ENCODE measurements at places on chromosomes 11 and 22. TPM values are rescaled to one million over a fixed set of nuclear protein-coding genes. Genes with fewer than 3 reads are reported as not detected.

DNA sequence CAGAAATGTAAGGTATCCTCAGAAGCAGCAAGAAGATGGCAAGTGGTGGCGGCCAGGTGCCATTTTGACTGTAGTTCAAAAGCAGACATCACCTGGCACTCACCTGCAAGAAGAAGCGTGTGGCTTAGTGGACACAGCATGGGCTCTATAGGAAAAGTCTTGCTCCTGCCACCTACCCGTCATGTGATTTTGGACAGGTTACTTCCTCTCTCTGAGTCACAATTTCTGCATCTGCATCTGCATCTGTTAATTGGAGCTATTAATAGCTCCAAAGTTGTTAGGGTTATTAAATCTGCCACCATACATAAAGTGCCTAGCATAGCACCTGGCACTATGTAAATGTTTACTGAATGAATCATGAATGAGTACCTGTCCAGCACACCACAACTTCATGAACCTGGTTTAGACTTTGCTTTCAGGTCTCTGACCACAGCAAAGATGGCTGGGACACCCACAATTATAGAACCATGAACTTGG is 16.8 kb downstream of the RAB30 start:
- no peak for DNase-seq

The OR52E8 gene
- polyA plus RNA-seq, result not detected

DNA sequence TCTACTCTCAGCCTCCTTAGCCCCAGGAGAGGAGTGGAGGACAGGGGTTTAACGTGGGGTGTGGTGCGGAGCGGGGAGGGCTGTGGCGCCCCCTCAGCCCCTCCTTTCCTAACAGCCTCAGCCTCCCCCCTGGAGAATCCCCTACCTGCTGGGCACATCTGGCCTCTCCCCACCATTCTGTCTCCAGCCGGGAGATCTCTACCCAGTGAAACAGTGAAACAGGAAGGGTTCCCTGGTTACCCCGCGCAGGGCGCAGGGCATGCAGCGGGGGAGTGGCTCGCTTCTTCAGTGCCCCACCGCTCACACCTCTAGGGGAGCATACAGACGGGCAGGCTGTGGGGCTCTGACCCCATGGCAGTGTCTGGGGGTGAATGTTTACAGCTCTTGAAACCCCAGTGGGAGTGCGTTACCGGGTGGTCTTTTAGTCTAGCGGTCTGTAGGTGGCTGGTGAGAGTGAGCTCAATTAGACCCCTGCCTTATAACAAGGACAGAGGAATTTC is 54.7 kb upstream of the CCDC188 start:
- DNase-seq, result no peak

DNA sequence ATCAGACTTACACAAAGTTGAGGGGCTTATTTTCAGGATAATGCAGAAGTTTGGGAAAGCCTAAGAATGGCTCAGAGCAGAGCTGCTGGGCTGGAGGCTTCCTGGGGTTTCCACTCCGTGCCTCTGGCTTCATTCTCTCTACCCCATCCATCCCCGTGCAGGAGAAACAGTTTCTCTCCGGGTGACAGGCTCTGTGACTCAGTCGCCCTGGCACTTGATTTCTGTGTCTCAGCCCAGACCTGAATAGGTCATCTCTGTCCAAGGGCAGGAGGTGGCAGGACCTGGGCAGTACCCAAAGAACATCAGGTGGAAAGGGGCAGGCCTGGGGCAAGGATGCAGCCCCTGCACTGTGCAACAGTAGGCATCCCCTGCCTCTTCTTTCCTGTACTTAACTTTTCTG is 38.4 kb upstream of the RTL6 start:
- no peak for DNase-seq

DNA sequence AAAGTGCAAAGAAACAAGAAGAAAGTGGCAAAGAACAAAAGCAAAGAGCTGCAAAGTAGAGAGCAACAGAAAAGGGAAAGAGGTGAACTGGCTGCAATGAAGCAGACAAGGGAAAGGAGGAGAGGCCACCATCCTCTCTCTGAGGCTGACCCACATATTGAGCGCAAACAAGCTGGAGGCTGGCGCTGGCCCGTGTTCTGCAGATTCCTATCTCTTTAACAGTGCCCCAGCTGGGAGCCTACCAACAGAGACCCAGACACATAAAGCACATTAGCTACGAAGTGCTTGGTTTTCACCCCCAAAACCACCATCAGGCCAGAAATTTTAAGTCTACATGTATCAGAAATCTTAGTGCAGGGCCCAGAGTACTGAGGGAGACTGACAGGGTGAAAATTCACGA is 17.6 kb downstream of the NCAPD3 start:
- no peak for DNase-seq

DNA sequence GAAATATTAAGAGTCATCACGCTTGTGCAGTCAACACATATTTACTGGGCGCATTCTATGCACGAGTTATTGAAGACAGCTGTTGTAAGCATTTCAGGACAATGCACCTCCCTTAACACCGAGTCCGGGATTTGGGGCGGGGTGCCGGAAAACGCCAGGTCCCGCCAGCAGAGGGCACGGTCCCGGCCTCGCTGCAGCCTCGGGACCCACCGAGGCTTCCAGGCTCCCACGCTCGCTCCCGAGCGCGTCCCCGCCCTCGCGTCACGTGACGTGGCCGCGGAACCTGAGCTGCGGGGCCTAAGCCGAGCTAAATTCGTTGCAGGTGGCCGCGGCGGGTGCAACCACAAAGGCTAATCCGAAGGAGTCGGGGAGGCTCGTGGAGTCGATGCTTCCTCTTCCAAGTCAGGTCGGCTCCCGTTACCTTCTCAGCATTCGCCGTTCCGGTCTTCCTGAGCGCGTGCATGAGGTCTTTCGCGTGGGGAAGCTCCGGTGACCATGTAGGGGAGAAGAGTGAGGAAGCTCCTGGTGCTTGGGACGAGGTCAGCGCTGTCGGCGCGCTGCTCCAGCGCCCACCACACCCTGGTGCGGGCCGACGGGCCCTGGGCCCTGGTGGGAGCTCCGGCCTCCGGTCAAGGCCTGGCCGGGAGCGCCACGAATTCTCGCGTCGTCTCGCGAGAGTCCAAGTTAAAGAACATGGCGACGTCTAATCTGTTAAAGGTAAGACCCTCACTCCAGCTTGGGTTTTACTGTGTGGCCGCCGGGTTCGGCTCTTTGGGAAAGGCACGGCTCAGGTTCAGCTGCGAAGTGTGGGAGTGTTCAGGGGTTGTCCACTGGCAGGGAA is at the start of gene CUL5:
CUL5 (plus strand) TSS at position 243 of the 841 bp plus-strand sequence; CDS start at position 694, 451 bp downstream.
- peak; percentile 98 for DNase-seq

The ANGPTL5 gene
- polyA plus RNA-seq, result not detected

GRCh38 chr11:2803186-2804091 is 82.1 kb downstream of the CDKN1C start:
- no peak for DNase-seq

The RTN4R gene
- 6.1 TPM for polyA plus RNA-seq

DNA sequence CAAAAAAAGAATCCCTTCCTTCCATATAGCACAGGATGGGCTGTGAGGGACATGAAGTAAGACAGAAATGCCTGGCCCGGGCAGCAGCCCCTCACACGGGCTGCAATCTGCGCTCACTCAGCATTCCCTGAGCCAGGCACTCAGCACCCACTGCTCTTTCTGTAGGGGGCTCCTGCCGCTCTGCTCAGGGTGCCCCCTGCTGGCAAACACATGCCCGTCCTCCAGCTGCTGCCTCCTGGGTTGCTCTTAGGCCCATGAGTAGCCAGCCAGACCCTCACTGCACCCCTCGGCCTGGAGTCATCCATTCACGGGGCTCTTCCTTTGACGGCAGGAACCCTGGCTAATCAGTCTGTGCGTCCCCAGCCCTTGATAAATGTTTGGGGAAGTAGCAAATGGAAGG is 6.9 kb downstream of the MCAT start:
- DNase-seq, result no peak

GRCh38 chr11:124656774-124657630 is 16.5 kb downstream of the SIAE start:
- DNase-seq, result no peak

- no peak for DNase-seq
Observed at GRCh38 chr11:74330075-74330858, 18.8 kb upstream of the P4HA3 start.

The ARL2 gene
- polyA plus RNA-seq, result 60.8 TPM

DNA sequence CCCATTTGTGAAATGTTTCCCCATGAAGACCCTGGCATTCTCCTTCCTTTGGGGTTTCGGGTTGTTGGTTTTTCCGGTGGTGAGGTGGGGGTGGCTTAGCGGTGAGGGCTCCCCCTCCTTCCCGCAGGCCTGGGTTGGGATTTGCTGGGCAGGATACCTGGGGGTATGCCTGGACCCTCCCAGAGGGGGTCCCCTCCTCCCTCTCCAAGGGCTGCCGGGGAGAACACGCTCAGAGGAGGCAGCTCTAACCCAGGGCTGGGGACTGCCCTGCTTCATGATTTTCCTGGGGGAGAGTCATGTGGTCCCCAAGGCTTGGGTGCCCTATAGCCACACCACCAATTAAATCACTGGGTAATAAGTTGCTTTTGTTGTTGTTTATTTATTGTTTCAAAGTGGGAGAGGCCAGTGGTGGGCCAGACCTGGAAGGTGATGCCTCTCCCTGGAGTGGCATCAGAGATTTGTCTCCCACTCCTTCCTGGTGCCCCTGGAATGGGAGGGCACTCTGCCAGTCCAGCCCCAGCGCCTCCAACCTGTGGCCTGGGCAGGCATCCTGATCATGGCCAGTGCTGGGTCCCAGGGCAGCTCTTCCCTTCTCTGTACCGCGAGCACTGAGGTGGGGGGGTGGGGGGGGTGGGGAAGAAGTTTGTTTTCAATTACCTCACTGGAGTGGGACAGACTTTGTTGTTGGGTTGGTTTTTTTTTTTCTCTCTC is 1.3 kb upstream of the CLCF1 start:
- no peak for DNase-seq

The NLRP6 gene
- 0.31 TPM for polyA plus RNA-seq

The PITPNM1 gene
- polyA plus RNA-seq, result 25.7 TPM

The FAM83F gene
- polyA plus RNA-seq, result 2.3 TPM

The NOX4 gene
- polyA plus RNA-seq, result 44.6 TPM

The AMOTL1 gene
- 48.8 TPM for polyA plus RNA-seq

DNA sequence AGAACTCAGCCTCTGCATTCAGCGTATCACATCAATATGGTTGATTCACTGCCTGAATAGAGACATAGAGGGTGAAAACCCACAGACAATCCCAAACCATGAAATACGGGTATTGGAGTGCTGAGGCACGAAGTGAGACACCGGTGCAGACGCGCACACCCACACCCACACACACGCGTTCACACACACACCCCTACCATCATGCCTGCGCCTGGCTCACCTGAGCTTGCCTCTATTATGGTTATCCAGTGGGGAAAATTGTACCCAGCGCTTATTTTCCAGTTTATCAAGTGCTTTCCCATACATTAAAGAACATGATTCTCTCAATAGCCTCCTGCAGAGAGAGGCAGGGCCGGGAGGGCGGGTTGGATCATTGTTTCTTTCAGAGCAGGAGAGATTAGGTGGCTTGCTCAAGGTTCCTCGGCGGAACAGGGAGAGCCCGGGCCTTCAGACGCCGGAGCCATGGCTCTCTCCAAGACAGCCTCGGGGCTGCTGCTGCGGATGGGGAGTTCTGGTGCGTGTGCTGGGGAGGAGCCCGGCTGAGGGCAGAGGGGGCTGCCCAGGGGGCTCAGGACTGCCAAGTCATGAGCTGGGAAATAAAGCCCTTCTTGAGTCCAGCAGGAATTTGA is 78.9 kb upstream of the THY1 start:
- DNase-seq, result no peak
